D341Med (cell line): ENCODE measurements at places on chromosomes 13 and 19.

DNA sequence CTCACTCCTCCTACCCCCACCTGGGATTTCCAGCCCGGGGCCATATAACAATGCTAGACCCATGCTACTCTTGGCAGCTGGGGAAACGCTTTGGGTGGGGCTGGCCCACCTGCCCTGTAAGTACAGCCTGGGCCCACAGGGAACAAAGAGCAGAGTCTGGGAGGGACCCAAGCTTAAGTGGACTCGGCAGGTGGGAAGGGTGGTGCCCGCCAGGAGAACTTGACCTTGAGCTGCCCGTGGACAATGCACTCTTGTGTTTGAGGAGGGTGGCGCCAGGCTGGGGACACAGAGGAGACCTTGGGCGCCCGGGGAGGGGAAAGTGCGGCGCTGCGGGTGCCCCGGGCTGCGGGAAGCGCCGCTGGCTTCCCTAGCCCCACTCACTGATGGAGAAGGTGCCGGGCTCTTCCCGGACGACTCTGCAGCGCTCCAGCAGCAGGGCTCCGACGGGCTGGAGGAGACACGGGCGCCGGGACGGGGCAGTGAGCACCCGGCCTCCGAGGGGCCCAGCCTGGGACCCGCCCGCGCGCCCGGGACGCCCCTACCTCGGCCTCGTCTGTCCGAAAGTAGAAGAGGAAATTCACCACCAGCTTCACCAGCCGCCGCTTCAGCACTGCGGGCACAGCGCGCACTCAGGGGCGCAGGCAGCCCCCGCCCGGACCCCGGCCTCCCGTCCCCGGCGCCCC lies 607 bp downstream of the PLEKHJ1 start:
- no peak for DNase-seq

- DNase-seq: no peak
These were observed 574.8 kb downstream of the IRS2 start for GRCh38 chr13:109211616-109212015.

DNA sequence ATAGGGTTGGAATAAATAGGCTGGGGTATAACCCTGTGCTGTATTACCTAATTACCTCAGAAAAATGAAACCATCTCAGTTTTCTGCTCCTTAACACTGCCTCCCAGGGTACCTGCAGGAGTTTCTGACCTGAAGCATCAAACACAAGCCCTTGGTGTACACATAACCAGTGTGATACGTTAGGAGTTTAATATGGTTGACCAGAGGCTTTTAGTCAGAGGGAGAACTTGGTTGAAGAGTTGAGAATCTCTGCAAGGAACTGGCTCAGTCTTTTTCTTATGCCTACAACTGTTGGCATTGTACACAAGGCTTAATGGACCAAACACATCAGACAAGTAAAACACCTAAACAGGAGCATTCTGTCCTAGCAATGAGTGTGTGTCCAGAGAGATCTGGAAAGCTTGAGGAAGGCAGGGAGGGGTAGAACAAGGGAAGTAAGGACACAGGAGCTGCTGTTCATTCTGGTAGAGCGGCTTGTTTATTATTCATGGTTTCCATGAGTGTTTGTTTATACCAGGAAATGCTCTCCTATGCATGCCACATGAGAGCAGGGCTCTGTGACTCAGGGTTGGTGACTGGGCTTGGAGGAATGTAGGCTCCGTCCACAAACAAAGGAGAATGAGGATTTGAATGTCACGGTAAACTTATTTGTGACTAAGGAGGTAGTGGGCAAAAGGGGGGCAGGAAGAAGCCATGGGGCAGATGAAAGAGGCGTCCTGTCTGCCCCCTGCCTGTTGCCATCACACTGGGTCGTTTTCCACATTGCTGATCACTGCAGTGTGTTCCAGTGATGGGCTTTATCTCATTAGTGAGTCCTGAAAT lies 11.9 kb upstream of the SPATA13 start:
- DNase-seq: no peak

- no peak for DNase-seq
These were observed 325.9 kb downstream of the FOXO1 start for GRCh38 chr13:40340368-40341095.

- peak; percentile 77 for DNase-seq
These were observed 19.9 kb downstream of the KDM4B start for GRCh38 chr19:4988770-4989251.

GRCh38 chr13:102039264-102039663 lies 362.6 kb downstream of the FGF14 start:
- DNase-seq: no peak

DNA sequence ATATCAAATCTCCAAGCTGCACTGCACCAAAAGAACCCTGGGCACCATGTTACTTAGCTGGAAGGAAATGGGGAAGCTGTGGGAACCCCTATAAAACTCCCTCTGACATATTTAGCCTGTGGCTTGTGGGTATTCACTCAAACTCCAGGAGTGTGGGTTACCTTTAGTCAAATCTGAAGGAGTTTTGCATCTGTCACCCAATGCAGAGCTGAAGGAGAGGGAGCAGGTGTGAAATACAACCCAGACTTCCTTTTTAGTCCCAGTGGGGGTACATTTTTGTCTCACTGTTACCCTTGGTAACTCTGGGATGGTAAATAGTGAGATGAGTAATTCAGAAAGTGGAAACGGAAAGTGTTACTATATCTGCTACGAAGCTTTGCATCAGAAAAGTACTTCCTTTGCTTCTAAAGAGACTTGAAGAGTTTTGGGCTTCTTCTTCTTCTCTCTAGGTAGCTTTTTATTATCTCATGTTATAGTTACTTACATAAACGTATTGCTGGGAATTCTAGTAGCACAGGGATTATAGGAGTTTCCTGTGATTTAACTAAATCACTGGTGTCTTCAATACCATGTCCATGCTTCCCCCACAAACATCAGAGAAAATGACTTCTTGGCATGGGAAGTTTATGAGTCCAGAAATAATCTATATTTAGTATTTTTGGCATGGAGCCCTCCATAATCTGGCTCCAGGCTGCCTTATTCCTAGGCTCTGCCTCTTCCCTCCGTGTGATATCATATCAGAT lies 105.9 kb downstream of the AKAP11 start:
- DNase-seq: no peak

DNA sequence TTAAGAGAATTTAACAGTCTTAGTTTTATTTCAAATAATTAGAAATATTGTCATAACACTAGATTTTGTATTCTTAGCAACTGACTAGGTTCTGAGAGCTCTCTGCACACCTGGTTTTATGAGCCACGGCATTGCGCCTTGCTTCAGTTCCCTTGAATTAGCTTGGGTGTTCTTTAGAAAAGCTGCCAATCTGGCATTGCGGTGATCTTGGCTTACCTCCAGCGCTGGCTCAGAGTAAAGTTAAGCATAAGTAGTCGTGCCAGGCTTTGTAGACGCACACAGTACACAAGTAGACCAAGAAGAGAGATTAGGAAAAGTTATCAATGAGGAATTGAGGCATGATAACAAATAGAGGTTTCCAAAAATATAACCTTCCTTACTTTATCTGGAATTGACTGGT lies 45.7 kb downstream of the TPP2 start:
- peak; percentile 65 for DNase-seq

DNA sequence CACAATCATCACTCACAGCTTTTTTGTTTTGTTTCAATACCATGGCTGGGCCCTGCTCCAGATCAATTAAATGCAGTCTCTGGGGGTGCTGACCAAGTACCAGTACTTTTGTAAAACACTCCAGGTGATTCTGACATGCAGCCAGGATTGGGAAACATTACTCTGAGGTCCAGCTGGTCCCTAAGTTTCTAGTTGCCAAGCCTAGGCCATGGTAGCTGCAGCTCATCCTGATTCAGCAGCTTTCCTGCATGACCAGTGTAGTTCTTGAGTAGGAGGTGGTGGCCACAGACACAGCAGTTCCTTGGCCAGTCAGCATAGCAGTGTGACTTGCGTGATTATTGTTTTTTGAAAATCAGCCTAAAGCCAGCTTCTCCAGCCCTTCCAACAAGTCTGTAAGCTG lies 859.1 kb downstream of the DIAPH3 start:
- no peak for DNase-seq

GRCh38 chr19:35545855-35546381 lies 492 bp downstream of the TMEM147 start:
- DNase-seq: peak; percentile 65

DNA sequence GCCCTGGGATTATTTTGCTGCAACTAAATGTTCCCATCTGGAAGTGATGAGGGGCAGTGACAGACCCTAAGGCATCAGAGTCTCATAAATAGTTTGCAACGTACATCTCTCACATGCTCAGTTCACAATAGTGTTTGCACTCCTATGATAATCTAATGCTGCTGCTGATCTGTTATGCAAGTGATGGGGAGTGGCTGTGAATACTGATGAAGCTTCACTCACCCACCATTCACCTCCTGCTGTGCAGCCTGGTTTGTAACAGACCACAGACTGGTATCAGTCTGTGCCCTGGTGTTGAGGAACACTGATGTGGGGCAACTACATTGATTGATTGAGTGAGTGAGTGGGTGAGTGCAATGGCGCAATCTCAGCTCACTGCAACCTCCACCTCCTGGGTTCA lies 54.9 kb downstream of the ZNF726 start:
- no peak for DNase-seq

GRCh38 chr19:8221161-8221560 lies 12.0 kb downstream of the CERS4 start:
- no peak for DNase-seq

- DNase-seq: no peak
These were observed 508.9 kb upstream of the ARGLU1 start for GRCh38 chr13:107076801-107077200.

GRCh38 chr13:84570831-84571230 lies 688.6 kb upstream of the SLITRK1 start:
- no peak for DNase-seq

DNA sequence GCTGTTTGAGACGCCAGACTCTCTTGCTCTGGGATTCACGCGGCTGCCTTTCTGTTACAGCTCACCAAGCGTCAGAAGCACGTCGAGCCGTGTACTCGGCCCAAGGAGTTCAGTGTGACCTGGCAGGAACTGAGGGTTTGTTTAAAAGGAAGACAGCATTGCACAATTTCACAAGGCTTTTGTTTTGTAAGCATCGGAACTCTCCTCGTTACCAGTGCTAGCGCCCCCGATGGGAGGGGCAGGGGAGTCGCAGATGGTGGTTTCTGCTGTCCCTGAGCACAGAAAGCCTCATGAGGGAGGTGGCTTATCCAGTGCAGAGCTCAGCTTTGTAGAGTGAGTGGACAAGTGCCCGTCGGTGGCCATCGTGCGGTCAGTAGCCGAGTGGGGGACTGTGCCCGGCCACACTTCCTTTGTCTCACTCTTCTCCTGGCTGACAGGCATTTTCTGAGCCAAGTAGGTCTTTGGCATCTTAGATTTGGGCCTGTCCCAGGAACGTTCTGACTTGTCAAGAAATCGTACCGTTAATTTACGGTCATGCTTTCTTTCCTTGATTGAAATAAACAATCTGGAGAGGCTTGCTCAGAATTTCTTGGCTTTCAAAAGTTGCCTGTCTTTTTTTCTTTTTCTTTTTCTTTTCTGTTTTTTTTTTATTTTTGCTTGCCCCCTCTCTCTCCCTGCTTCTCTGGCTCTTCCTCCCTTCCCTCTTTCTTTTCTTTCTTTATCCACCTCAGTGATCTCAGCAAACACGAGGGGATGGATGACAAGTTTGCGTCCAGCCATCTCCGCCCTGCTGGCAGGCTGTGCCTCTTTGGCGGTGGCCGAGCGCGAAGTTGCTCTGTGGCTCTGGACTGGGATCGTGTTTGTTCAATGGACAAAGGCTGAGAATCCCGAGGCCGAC lies 7.7 kb downstream of the KDM4B start:
- DNase-seq: peak; percentile 71

DNA sequence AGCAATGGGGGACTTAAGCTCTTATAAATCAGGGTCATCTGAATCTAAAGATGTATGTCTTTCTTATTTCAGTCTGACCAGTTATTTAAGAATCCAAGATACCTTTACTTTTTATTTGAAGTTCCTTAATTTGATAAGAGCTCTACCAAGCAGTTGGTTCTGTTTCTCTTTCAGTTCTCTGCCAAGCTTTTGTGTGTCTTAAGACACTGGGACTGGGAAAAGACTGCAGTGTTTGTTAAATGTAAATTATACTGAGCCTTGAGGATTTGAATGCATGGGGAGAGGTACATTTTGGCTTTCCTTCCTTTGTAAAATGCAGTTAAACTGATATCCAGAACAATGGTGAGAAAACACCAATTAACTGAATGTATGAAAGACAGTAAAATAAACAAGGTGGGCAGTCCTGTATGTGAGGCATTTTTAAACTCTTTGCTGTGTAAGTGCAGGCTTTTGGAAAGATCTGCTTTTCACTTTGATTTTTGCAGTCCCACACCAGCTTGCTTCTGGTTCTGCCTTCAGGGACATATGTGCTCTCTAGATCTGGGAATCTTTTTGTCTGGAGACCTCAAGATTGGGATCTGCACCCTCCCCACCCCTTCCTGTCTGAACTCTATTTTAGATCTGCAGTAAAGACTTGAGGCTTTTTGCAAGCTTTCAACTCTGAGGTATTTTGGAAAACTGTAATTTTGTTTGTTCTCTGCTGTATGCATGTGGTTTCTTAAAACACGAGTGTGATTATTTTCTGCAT lies 77.6 kb downstream of the LRCH1 start:
- DNase-seq: no peak

DNA sequence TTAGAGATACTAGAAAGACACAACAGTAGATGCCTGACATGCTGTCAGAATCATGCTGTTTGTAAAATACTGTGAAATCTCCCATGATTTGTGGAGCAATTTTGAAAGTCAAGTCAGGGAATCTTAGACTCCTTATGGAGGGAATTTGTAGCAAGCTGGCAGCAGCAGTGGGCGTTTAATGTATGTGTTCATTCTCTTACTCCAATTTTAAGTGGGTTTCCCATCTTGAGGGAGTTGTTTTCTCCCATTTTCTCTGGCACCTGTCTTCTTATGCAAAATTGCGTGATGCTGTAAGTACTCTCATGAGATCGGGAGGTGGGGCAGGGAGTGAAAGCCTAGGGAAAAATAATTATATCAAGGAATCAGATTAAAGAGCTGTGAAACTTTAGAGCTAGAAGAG lies 16.0 kb upstream of the GTF2F2 start:
- no peak for DNase-seq

GRCh38 chr19:55673465-55673864 lies 1.6 kb upstream of the EPN1 start:
- no peak for DNase-seq

DNA sequence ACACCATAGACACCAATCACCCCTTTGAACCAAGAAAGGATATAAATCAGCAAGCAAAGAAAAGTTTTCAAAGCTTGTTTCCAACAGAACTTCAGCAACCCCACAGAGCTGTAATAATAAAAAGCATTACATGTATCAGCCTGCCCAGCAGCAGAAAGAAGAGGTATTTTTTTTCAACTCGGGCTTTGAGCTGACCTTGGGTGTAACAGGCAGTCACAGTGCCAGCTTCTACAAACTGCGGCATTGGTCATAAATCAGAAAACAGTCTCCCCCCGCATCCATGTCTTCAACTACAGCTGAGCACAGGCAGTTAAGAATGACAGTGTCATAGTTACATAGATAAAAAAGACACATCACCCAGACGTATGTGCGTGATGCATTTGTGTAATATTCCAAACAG lies 671.0 kb upstream of the SLITRK1 start:
- DNase-seq: no peak

- DNase-seq: peak; percentile 65
These were observed 1.3 kb upstream of the BSG start for GRCh38 chr19:570937-571565.

GRCh38 chr19:33171916-33172359 lies 22.2 kb upstream of the LRP3 start:
- DNase-seq: no peak
